ENCODE measurements at places on chromosomes 2 and 18.

DNA sequence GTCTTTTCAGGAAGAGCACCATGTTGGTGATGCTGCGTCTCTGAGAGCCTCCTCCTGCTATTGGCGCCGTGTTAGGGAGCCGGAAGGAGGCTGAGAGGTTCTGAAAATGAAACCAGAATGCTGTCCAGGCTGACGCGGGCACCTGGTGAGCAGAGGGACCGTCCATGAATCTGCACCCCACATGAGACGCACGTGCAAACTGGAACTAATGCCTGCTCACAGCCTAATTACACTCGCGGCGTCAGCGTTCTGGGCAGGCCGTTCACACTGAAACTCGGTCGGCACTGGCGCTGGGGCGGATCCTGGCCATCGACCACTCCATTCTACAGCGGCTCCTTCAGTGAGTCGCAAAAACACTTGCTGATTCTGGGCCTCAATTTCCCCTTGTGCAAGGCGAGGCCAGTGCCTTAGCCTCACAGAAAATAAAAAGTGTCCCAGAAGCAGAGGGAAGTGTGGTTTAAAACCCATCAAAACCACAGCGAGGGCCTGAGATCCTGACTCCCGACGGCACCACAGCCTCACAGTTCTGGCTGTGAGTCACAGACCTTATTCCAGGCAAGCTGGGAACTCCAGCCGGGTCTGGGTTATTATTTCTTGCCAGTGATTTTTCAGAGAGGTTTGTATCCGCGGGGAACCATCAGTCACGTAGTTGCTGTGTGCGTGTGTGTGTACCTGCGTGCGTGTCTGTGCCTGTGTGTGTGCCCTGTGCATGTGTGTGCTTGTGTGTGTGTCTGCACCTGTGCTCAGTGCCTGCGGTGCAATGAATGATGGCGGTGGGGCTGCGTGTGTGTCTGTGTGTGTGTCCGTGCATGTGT, 49.1 kb upstream of the CTDP1 start:
- DNase-seq, result no peak

GRCh38 chr2:54898456-54899226, 151.6 kb downstream of the RTN4 start:
- DNase-seq, result no peak

- no peak for DNase-seq
Measured at GRCh38 chr2:184756161-184756560, 157.8 kb downstream of the ZNF804A start.

DNA sequence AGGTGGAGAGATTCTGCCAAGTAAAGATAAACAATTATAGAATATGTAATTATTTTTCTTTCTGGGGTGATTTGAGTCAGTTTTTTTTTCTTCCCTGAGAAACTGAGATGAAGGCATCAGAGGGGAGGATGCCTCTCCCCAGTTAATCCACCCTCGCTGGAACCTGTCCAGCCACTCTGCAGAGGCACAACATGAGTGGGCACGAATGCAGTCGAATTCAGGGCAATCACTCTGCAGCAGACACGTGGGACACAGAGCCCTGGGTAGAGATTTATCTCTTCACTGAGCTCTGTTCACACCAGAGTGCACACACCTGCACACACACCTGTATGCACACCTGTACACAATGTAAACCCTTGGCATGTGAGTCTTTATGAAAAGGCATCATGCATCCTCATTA, 154.2 kb downstream of the DCDC2C start:
- DNase-seq, result no peak

DNA sequence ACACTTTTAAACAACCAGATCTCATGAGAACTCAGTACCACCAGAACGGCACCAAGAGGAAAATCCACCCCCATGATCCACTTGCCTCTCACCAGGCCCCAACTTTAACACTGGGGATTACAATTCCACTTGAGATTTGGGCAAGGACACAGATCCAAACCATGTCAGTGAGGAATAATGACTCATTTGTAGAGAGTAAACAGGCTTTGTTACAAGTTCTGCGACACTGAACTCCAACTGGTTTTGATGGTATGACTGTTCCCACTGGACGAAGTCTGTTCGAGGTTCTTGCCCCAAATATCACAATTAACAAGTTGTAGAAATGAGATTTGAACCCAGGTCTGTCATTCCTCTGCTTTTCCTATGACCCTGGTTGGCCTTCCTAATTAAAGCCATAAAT, 718.1 kb upstream of the ID2 start:
- no peak for DNase-seq

DNA sequence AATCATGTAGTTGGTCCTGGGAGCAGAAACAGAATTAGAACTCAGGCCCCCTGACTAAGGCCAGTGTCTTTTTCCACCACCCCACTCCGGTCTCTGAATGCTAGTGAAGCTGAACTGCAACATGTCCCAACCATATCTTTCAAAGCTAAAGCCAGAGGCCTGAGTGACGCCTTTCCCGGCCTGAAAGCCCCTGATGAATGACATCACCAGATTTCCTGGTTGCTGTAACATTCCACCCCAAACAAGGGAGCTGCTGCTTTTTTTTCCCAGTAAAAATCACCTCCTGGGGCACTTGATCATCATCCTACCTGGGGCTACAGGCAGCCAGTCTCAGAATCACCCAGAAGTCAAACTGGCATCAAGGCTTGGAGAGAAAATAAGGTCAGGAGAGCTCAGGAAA, 162.7 kb downstream of the ARL4C start:
- DNase-seq, result no peak

GRCh38 chr2:25494616-25495015, 152.9 kb upstream of the DNMT3A start:
- DNase-seq, result no peak

GRCh38 chr2:39796134-39796533, 17.1 kb upstream of the THUMPD2 start:
- no peak for DNase-seq

- no peak for DNase-seq
Measured at GRCh38 chr2:85681776-85682175, 12.4 kb upstream of the GNLY start.

GRCh38 chr18:527146-527545, 26.6 kb upstream of the COLEC12 start:
- DNase-seq, result no peak

DNA sequence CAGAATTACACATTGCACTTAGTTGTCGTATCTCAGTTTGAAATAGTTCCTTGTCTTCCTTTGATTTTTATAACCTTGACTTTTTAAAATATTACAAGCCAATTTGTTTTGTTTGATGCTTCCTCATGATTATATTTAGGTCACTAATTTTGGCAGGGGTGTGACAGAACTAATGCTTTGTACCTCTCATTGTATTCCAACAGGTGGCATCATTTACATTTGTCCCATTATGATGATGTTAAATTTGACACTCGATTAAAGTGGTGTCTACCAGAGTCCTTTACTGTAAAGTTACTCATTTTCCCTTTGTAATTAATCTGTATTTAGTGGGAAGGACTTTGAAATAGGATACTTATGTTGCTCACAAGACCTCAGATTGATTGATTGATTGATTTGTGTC, 21.5 kb upstream of the MFSD2B start:
- no peak for DNase-seq

GRCh38 chr2:220336771-220337170, 709.3 kb downstream of the SLC4A3 start:
- DNase-seq, result no peak

GRCh38 chr18:7766817-7767216, 199.7 kb downstream of the PTPRM start:
- no peak for DNase-seq

DNA sequence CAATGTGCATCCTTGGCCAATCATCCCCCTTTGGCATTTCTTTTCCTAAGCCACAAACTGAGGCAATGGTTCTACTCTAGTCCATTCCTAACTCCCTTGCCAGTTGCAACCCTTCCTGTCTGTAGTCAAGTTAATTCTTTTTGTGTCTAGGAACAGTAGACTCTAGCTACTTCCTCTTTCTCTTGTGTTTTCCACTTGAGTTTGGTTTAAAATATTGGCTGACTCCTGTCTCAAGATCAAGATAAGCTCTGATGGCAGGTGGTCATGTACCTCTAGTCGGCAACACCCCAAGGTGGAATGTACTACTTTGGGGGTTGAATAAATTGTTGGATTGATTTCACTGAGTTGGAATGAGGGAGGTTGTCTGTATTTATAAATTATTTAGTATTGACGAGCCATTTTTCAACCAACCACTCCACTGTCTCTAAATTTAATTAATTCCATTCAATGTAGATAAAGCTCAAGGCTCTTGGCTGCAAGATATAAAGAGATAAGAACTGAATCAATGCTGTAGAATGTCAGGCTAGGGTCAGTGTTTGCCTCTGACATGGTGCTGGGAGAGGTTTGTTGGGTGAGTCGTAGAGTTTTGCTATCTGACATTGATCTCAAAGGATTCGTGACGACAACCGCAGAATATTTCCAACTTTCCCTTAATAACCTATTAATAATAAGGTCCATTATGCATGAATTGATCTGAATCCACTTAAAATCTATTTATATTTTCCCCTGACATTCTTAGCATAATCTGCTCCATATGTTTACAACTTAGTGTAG, 188.7 kb upstream of the APCDD1 start:
- DNase-seq, result no peak

- DNase-seq, result no peak
Measured at GRCh38 chr2:85537600-85538506, 1.1 kb upstream of the MAT2A start.

GRCh38 chr2:61167579-61167978, 5.6 kb downstream of the C2orf74 start:
- DNase-seq, result no peak

DNA sequence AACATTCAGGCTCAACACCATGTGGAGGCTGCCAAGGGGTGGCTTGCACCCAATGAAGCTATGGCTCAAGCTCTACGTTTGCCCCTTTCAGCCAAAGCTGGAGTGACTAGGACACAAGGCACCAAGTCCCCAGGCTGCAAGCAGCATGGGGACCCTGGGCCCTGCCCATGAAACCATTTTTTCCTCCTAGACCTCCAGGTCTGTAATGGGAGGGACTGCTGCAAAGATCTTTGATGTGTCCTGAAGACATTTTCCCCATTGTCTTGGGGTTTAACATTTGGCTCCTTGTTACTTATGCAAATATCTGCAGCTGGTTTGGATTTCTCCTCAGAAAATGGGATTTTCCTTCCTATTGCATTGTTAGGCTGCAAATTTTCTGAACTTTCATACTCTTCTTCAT, 51.0 kb downstream of the PDE1A start:
- no peak for DNase-seq

DNA sequence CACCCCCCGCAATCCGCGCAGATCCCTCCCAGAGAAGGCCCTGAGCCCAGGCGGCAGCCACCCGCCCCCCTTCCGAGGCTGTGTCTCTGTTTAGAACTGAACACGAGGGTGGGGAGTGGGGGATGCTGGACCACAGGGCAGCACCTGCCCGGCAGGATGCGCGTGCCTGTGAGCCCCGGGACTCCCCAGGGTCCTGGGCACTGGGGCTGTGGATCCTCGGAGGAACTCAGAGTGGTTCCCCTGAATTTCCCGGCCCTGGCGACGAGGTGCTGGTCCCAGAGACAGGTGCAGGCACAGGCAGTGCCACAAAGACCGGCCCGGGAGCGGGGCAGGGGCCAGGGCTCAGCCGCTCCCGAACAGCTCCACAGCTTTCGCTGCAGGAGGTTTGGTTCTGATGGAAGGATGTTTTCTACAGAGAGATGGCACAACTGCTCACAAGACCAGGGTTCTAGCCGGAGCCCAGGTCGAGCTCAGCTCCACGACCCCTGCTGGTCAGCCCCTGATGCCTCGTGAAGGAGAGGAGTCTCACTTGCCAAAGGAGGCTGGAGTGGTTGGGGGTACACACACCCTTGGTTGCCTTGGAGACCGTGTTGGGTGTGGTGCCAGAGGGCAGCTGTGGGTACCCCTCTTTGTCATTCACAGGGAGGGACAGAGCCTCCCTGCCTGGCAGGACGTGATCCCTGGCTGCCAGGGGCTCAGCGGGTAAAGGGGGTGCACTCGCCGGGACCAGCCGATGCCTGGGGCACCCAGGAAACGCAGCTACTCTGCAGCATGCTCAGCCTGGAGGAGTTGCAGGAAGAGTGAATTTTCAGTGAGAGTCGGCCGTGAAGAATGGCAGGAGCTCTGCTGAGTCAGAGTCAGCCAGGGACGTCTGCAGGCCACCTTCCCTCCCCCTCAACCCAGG, 4.4 kb upstream of the NEU4 start:
- DNase-seq, result no peak

- no peak for DNase-seq
Measured at GRCh38 chr2:138512672-138513071, 11.1 kb downstream of the SPOPL start.

DNA sequence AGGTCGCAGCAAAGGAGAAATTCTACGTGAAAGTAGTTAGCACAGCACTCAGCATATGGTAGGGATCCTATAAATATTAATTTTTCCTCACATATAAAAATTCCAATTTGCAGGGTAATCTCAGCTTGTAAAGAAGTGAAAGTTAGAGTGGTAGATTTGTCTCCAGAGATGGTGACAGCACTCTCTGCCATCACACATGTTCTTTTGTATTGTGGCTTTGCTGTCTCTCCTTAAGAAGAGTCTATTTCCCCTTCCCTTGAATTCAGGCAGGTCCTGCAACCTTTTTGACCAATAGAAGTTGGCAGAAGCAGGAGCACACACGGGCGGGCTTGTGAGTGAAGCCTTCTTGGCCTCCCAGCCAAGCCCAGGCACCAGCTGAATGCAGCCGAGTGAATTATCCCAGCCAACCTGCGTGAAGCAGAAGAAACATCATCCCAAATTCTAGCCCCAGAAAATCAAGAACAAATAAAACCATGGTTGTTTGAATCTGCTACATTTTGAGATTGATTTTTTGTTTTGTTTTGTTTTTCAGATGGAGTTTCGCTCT, 107.8 kb upstream of the COPS8 start:
- no peak for DNase-seq

- DNase-seq, result no peak
Measured at GRCh38 chr2:67846370-67847070, 216.3 kb downstream of the C1D start.

GRCh38 chr2:29688429-29688828, 233.0 kb downstream of the ALK start:
- no peak for DNase-seq

GRCh38 chr2:47119001-47119400, 36.1 kb downstream of the STPG4 start:
- no peak for DNase-seq

- no peak for DNase-seq
Measured at GRCh38 chr18:378079-378478, 110.2 kb upstream of the THOC1 start.

- DNase-seq, result no peak
Measured at GRCh38 chr18:13320096-13320495, 101.5 kb downstream of the LDLRAD4 start.

DNA sequence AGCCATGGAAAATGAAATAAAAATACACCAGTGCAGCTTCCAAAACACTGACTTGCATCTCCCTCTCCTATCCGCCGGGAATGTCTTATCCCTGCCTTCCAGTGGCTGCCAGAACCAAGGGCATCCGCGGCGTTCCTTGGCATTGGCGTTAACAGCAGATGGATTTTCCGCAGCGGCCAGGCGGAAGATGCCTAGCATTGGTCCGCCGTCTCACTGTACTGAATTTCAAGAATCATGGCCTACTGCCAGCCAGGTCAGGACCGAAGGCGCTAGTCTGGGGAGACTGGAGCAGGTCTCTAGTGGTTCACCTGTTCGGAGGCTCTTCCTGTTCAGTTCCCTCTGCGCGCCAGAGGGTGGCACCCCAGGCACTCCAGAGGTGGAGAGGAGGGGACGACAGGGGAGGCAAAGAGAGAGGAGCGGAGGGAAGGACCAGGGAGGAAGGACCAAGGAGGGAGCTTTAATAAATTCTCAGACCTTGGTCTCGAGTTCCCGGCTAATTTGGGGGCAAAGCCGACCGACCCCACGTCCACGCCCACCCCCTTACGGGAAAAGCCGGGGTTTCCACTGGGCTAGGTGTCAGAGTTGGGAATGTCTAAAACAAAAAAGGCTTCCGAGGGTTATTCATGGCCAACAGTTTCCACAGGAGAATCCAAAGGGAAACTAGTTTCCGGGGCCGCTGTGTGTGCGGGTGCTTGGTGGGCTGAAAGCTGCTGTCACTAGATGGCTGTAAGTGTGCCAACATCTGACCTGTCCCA, 3.7 kb upstream of the BCL2L11 start:
- peak; percentile 62 for DNase-seq

Measured in CD4-positive, alpha-beta T cell (primary cell).